Esophagus squamous epithelium (tissue), 5 donors: ENCODE measurements at places on chromosomes 4 and X. TPM values are rescaled to one million over a fixed set of nuclear protein-coding genes. Genes with fewer than 3 reads are reported as not detected.

The FMR1NB gene
- total RNA-seq: not detected

DNA sequence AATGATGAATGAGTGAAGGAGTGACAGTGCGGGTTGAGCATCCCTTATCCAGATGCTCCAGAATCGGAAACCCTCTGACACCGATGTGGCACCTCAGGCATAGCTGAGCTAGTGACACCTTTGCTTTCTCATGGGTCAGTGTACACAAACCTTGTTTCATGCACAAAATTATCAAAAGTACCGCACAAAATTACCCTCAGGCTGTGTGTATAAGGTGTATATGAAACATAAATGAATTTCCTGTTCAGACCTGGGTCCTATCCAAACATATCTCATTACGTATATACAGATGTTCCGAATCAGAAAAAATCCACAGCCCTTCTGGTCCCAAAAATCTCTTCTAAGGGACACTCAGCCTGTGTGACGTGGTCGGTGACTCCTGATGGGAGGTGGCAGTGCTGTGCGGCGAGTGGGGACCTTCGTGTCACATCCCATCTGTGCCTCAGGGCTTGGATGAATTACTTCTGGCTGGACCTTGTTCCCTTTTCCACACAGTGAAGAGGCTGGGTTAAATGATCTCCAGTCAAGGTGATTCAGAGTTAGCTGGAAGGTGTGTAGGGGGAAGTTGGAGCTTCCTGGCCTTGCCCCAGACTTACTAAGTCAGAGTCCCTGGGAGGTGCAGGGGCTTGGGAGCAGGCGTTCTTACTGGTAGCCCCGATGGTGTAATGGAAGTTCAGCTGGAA, 18.8 kb downstream of the RGS12 start:
- DNase-seq: no peak

DNA sequence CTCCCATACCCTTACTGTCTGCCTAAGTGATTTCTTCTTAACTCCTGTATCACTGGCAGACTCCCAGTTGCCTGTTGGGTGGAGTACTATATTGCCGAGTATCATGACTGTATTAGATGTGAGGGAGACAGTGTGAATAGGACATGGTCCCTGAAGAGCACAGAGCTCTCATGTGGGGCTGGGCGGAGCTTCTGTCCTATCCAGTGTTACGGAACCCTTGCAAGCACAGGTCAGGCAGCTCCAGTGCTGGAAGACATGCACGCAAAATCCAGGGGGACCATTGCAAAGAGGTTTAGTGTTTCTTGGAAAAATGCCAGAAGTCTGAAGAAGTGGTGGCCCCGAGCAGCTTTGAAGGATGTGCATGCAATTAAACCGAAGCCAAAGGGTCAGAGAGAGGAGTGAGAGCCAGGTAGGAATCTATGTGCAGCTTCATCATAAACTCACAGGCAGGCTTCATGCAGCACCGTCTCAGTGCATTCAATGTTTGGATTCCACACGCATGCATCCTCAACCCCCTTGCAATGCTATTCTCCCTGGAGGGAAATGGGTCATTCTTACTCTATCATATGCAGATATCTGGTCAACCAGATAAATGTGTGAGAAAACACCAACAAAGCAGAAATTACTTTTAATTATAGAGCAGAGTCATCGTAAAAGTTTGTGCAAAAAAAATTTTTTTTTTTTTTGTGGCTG, 49.7 kb upstream of the DHRSX start:
- no peak for DNase-seq

GRCh38 chrX:47563801-47564315, 2.9 kb downstream of the ARAF start:
- DNase-seq: no peak

GRCh38 chr4:73867783-73868182, 1.4 kb upstream of the CXCL1 start:
- DNase-seq: no peak

DNA sequence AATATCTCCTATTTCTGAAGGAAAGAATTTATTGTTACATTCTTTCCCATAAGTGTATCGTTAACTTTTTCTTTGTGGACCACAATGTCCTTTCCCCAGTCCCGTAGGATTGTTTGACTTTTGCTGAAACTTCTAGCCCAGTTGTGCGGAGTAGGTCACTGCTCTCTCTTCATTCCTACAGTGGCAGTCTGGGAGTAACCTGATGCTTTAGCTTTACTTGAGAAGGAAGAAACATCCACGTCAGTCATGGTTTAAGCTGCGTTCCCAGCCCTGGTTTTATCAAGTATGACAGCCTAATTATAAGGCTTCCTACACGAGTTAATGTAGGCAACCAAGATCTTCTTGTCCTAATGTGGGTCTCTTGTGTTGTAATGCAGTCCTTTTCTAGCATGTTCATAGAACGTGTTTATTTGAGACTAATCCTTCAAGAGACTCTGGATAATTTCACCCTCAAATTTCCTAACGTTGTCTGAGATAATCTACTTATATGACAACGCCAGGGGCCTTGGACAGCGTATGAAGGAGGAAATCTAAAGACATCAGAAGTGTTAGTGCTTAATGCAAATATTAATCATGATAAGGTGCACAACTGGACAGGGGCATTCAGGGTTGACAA, 40.8 kb upstream of the GRPR start:
- DNase-seq: no peak
